ENCODE measurements at places on chromosomes 3 and 15.

GRCh38 chr15:48800811-48801455 lies 9.9 kb downstream of the CEP152 start:
- DNase-seq = no peak

DNA sequence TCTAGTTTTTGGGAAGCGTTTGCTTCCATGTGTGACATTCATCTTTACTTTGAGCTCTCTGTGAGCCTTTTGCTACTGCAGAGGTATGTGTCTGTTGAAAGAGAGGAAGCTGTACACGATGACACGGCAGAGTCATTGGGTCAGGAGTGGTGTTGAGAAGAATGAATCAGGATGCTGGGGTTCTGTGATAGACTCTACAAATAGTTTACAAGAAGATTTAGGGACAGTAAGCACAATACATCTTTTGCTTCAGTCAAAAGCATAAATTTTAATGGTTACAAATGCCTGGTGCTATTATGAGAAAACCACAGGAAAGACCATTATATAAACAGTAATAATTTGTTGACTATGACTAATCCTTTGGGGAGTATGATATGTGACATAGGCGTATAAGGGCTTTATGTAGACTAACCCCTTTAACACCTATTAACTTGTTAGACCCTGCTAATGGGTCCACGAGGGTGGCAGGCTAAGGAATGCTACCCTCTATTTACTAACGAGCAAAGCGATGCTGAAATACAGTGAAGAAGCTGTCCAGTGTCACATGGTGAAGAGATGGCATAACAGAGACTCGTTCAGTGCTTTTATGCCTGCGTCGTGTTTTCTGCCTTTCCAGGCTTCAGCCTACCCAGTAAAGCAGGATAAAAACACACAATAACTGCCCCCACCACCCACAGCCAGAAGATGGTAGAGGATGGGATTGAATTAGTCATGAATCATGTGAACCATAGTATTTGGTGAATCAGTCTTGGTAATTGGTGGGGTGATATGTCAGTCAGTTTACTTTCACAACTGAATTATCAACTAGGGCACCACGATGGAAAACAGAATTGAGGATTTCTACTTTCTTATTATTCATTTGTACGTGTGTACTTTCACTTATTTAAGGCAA lies 118.8 kb downstream of the LPP start:
- DNase-seq = no peak

GRCh38 chr15:75920079-75920478 lies 16.4 kb downstream of the FBXO22 start:
- no peak for DNase-seq

DNA sequence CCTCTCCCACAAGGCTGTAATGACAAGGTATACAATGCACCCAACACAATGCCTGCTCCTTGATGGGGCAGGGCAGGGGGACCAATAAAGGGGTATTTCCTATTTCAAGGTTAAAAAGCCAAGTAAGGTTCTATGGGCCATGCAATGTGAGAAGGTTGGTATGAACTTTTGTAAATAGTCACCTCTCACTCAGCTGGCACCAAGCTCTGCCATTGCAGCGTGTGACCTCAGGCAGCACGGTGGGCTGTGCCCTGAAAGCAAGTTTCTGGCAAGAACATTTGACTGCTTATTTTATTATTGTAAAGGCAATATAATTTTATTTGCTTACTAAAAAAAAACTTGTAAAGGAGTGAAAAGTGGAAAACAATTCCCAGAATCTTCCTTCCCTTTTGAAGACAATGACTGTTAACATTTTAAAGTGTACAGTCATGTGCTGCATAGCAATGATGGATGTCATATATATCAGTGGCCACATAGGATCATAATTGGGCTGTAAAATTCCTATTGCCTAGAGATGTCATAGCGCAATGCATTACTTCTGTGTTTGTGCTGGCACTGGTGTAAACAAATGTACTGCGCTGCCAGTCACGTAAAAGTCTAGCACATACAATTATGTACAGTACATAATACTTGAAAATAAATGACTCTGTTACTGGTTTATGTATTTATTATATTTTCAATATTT lies 167.3 kb upstream of the RORA start:
- DNase-seq = no peak

GRCh38 chr3:4719046-4719501 lies 225.9 kb downstream of the ITPR1 start:
- DNase-seq = no peak

- no peak for DNase-seq
Measured at GRCh38 chr3:168612671-168613070, 516.9 kb upstream of the GOLIM4 start.

- DNase-seq = no peak
Measured at GRCh38 chr3:143668924-143669790, 179.1 kb downstream of the SLC9A9 start.

Measured in activated CD4-positive, alpha-beta T cell treated with anti-CD3 and anti-CD28 coated beads, Interleukin-2, amount 50 U/mL, for 1 hour (primary cell).